ENCODE measurements at places on chromosomes 7 and 10. TPM values are rescaled to one million over a fixed set of nuclear protein-coding genes. Genes with fewer than 3 reads are reported as not detected.

GRCh38 chr10:132910186-132910880, 32.0 kb downstream of the CFAP46 start:
- no peak for DNase-seq

- DNase-seq, result no peak
Measured at GRCh38 chr7:2838451-2838850, 5.7 kb downstream of the GNA12 start.

DNA sequence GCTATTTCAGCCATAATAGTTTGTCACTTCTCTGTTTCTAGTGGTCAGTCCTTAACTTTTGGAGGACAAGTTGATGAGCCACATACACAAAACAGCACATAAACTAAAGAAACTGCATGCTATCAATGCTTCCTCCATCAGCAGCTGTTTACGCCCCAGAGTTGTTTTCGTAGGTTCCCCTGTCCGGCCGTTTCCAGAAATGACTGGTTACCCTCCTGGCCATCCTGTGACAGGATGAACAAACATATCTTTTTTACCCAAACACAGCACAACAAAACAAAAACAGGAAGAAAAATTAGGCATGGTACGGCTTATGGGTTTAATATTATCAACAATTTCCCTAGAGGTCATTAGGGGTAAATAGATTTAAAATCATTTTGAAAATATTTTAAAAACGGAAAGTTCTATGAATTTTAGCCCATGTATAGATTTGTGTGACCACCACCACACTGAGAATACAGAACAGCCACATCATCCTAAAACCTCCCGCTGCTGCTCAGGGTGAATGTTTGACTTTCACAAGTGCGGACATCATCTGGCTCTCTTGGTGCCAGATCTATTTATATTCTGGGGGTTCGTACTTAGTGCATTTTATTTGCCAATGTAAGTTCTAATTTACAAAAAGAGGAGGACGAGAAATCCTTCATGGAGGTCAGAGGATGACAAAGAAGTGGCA, 74.8 kb downstream of the HIPK2 start:
- no peak for DNase-seq

DNA sequence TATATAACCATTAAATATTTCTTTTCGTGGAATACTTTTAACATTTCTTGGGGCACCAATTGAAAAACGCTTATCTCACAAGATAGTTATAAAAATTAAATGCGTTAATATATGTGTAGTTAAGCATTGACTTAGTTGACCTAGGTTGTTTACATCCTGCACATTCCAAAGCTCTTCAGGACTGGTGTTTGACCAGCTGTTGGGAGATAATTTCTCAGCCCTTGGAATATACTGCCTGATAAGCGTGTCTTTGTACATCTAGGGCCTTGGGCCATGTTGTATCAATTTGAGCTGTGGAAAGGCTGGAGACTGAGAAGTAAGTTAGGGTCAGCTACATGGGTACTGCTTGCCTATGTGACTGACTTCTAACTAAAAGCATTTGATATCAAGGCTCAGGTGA, 90.0 kb upstream of the AOAH start:
- no peak for DNase-seq

Gene CYP2C8
- total RNA-seq, result not detected

Gene SSC4D
- total RNA-seq, result not detected
